Stimulated activated effector memory CD8-positive, alpha-beta T cell treated with anti-CD3 and anti-CD28 coated beads, Interleukin-12 subunit alpha, Interleukin-12 subunit beta, amount 100 ng/mL, for 72 hours (primary cell): ENCODE measurements at places on chromosomes 16 and 17.

DNA sequence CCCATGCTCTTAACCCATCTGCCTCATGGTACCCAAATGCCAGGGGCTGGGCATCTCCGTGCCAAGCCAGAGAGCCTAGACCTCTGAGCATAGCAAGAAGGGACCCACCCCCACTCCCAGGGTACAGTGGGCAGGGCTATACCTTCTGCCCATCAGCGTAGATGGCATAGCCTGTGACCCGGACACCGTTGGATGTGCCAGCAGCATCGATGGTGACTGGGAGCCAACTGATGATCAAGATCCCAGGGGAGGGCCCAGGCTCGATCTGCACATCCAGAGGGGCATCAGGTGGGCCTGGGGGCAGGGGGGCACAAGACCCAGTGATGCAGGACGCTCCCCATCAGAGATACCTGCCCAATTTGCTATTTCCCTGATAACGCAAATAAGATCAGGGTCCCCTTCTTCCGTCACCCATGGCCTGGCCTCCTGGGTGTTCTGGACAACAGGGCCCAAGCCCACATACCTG, 17.1 kb downstream of the TSPOAP1 start:
- no peak for DNase-seq

DNA sequence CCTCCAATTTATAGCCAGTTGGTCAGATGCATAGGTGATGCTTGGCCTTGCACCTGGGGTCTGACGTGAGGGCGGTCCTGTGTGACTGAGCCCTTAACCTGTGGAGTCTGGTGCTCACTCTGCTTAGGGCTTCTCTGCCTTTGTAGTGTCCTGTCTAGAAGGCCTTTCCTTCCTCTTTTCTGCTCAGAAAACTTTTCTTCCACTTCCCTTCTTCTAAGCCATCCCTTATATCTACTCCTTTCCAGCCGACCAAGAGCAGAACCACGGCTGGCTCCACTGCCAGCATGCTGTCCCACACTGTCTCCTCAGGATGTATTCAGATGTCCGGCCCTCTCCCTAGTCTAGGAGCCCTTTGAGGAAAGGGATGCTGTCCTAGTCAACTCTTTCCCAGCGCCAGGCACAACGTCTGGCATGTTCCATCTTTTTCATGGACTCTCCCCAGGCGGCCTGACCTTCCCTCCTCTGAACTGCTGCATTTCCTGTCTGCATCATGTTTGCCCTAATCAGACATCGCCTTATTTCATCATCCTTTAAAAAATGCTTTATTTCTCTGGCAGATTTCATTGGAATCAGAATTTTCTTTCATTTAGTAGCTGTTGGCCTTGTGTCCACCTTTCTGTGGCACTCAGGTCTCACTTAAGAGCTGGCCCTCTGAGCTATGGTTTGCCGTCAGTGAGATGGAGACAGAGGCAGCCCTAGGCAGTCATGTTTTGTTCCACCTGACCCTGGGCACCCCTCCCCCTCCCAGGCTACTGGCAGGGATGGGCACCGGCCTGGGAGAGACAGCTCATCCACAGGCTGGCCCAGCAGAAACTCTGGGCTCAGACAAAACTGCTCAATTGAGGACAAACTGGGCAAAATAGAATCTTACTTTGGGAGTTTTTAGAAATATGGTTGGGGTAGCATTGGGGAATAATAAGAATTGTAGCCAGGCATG, 15.5 kb upstream of the BRCA1 start:
- no peak for DNase-seq

- no peak for DNase-seq
These were observed 4.4 kb downstream of the SOX9 start for GRCh38 chr17:72125226-72125651.

GRCh38 chr17:19578545-19578944, 44.9 kb downstream of the SLC47A1 start:
- no peak for DNase-seq

DNA sequence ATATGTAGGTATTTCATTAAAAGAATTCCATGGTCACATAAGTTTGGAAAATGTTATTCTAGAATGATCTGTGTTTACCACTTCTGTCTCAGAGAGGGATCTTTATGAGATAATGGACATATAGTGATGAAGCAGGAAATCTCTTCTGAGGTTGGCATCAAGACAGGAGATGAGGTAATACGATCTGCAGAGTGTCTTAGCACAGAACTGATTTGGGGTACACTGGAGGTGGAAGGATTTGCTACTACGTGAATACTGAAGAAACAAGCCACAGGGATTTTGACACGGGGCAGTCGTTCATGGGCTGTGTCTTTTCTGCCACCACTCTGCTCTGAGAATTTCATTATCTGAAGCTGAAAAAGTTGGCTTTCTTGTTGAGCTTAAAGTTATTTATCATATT, 5.5 kb downstream of the CBFB start:
- DNase-seq = peak; percentile 37

DNA sequence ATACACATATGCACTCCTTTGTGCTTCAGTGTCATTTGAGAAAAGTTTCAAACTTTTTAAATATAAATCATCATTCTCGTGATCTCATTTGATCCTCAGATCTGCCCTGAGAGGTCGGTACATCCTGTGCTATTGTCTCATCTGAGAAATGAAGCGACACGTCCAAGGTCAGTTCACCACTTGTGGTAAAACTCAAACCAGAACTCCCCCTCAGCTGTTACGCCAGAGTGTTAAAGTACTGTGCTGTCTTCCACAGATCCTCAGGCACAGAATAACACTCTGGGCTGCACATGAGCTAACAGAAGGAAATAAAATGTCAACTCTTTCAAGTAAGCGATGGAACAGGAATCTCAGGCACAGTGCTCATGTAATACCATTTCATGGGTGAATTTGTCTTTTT, 31.4 kb downstream of the ANKFN1 start:
- DNase-seq = no peak

- DNase-seq = no peak
These were observed 416 bp downstream of the MT1H start for GRCh38 chr16:56669840-56670619.

- no peak for DNase-seq
These were observed 502.4 kb upstream of the CDH11 start for GRCh38 chr16:65624229-65624628.

DNA sequence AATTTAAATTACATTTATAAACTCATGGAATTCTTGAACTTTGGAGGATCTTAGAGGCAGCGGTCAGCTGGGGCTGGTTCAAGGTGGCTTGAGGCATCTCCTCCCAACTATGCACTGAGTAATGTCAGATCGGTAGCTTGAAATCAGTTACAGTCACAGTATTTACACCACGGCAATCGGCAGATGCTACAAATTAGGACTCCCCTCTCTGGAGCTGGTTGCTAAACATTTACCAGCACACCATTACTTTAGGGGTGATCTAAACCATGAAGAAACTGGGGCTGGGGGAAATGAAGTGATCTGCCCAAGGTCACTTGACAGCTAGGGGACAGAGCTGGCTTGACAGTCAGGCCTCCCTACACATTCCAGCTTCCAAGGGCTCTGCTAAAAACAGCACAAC, 137.6 kb downstream of the IRX3 start:
- DNase-seq = no peak

GRCh38 chr17:65231662-65232335, 94.6 kb downstream of the RGS9 start:
- peak; percentile 31 for DNase-seq

GRCh38 chr17:70499067-70499786, 329.9 kb downstream of the KCNJ2 start:
- no peak for DNase-seq

GRCh38 chr17:76408037-76408849, 23.8 kb downstream of the SPHK1 start:
- DNase-seq = peak; percentile 51

DNA sequence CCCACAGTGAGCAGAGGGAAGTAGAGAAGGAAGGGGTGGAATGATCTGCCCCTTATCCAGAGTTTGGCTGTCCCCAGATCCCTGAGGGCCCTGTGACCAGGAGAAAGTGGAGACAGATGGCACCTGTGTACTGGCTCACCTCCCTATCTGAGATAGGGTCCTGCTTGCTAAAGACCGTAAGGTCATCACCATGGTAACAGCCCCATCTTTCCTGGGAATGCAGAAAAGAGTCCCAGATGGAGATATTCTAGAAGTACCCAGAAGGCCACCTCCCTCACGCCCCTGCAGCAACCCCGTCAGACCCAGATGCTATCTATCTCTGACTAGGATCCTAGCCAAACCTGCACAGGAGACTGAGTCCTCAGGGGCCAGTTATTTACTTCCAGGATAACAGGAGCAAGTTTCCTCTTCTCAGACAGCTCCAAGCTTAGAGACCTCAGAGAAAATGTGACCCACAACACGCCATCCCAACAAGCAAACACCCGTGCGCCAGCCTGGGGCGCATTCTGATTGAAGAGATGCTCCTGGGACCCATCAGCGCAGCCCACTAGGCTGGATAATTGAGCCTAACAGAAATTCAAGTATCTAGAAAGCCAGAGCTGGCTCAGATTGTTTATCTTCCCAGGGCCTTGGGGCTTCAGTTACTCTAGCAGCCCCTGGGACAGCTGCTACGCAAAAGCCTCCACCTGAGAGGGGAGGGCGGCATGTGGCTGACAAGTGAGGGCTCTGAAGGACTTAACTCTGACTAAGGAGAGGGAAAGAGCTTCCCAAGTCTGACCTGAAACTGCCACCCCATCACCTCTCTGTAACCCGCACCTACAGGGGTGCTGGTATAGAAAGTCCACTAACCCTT, 1.9 kb downstream of the ORMDL3 start:
- no peak for DNase-seq

GRCh38 chr16:78619811-78620210, 520.4 kb downstream of the WWOX start:
- no peak for DNase-seq

- DNase-seq = no peak
These were observed 89.1 kb upstream of the TBX2 start for GRCh38 chr17:61310590-61310989.

DNA sequence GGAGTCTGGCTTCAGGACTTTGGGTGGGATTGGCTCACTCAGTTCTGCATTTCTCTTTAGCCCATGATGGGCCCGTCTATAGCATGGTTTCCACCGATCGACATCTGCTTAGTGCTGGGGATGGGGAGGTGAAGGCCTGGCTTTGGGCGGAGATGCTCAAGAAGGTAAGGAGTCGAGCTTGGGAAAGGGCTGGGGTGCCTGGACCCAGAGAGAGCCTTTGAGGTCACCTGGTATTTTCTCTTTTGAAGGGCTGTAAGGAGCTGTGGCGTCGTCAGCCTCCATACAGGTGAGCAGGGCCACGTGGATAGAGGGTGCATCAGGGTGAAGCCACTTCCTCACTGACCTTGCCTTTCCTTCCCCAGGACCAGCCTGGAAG, 2.2 kb downstream of the THOC6 start:
- DNase-seq = no peak

DNA sequence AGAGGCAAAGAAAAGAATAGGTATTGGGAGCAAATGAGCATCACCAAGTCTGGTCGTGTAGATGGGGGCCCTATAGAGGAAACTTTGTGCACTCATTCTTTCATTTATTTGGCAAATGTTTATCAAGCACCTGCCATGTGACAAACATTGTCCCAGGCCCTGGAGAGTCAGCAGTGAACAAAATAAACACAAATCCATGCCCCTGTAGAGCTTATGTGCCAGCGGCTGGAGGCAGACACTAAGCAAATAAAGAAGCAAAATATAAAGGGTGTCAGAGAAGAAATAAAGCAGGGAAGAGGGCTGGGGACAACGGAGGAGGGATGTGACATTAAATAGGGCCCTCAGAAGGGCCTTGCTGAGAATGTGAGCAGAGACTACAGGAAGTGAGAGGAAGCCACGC, 45.5 kb downstream of the KATNIP start:
- DNase-seq = no peak

GRCh38 chr16:60432472-60432871, 1603.8 kb downstream of the CDH8 start:
- no peak for DNase-seq

DNA sequence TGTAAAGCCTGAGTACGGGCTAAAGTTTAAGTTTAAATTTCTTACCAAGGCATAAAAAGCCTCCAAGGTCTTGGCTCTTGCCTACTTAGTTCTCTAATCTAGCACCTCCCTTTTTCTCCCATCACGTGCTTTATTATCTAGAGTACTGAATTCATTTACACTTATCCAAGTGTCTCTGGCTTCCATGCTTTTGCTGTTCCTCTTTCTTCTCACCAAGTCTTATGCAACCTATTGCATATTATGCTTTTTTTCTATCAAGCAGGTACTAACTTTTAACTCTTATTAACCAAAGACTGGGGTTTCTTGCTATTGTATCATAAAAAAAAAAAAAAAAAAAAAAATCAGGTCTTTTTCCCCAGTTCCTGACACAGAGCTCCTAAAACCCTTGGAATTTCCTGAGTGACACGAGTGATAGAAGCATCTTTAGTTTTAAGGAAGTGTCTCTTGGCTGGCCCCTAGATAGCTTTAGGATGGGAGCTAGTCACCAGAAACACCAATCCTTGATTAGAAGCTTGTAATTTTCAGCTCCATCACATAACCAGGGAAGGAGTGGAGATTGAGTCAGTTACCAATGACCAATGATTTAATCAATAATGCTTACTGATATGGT, 44.9 kb downstream of the SSH2 start:
- DNase-seq = no peak

DNA sequence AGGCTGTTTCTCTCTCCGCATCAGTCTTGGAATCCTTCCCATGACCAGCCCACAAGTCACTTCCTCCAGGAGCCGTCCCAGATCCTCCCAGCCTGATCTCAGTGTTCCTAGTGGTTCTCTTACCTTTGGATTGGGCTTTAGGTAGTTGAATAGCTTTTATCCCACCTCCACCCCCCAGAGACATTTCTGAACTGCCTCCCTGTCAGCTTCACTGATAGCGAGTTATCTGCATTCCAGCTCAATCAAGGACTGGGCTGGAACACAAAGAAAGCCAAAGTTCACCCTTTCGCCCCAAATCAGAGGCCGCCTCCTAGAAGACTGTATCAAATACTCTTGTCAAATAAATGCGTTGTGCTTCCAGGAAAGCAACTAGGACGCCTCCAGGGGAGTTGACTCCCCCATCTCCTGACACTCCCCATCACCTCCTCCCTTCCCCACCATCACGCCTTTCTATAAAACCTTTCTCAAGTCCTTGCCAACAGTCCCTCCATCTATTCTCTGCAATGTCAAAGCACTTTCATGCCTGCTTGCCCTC, 72.7 kb downstream of the TMEM132E start:
- no peak for DNase-seq

GRCh38 chr16:57859331-57859730, 57.0 kb upstream of the KIFC3 start:
- DNase-seq = no peak
